NCI-H345 (cell line): ENCODE measurements at places on chromosomes 7 and 10.

DNA sequence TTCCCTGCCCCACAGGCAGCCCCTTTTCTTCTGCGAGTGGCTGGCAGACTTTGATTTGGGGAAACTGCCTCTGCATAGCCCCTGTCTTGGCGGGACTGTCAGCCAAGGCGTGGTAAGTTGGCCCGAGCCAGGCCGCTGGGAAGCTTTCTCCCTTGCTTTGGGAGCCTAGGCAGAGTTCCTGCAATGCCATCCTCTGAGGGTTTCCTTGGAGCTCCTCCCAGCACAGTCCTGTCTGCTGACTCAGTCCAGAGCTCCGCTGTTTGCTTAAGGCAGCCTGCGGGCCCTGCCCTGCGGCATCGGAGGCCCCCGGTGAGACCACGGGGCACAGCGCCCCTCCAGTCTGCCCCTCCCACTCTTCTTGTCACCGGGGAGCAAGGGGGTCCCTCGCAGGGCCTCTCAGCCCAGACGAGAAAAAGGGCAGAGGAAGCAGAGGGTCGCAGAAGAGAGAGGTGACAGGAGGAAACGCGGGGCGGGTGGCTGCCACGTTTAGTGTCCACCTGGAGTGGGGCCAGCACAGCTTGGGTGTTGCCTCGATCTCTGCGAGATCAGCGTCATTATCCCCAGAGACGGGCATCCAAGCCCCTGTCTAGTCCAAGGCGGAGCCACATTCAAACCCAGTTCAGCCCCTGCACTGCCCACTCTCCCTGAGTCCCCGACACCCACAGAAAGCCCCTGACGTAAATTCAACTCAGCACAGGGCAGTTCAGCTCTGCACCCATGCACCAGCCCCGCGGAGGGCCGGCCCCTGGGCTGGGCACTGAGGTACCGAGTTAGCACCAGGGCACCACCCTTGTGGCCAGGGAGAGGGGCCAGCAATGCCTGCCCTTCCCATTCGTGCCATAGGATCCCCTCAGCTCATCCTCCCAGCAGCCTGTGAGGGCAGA is 59.0 kb upstream of the CHST15 start:
- peak; percentile 39 for DNase-seq

DNA sequence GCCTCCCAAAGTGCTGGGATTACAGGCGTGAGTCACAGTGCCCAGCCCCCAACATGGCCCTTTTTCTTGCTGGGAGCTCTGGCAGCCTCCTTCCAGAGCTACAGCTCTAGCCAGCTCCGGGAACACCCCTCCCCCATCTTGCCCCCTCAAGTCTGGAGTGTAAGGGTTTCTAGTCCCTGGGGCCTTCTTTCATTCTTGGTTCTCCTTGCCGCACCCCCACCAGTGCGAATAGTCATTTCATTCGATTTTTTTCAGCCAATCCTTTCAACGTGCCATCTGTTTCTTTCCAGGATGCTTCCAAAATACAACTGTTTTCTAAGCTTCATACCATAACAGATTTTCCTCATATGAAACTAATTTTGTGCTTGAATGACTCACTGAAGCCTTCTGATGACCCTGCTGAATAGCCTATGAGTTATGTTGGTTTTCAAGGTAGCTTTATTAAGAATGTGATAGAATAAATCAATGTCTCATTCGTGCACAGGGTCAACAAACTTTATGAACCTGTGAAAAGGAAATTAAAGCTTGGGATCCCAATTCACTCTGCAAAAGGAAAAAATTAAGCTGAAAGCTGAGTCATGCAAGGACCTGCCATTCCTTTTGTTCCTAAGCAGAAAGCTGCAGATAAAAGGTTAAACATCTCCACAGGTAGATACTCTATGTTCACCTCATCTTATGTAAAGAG is 38.6 kb downstream of the CDC14C start:
- peak; percentile 19 for DNase-seq

DNA sequence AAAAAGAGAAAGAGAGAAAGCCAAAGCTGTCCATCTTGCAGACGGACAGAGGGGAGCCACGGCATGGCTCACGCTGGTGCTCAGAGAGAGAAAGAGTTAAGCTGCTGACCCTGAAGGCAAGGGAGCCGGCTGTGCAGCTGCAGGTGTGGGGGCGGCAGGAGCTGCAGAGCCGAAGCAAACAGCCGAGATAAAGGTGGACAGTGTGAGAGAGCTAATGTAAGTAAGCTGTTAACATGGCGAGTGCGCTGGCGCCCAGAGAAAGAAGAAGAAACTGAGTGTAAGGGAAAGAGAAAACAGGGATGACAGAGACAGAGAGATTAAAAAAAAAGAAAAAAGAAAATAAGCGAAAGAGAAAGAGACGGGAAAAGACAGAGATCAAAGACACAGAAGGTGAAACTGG is 18.2 kb downstream of the COL17A1 start:
- no peak for DNase-seq

- DNase-seq, result no peak
These were observed 314.4 kb downstream of the ANKRD30A start for GRCh38 chr10:37439826-37440225.

DNA sequence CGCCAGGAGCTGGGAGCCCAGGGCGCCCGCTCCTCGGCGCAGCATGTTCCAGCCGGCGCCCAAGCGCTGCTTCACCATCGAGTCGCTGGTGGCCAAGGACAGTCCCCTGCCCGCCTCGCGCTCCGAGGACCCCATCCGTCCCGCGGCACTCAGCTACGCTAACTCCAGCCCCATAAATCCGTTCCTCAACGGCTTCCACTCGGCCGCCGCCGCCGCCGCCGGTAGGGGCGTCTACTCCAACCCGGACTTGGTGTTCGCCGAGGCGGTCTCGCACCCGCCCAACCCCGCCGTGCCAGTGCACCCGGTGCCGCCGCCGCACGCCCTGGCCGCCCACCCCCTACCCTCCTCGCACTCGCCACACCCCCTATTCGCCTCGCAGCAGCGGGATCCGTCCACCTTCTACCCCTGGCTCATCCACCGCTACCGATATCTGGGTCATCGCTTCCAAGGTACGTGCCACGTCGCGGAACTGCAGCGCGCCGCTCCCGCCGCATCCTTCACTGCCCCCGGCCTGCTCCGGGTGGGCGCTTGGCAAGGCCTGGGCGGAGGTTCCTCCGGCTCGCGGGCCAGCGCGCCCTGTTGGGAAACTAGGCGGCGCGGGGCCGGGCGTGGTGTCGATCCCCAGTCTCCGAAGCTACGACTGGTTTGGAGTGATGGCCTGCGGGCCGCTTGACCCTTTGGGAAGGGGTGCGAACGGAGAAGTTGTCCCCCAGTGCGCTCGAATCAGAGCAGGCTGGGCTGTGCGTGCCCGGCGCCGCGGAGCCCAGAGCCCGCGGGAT is 868 bp downstream of the EMX2 start:
- no peak for DNase-seq

DNA sequence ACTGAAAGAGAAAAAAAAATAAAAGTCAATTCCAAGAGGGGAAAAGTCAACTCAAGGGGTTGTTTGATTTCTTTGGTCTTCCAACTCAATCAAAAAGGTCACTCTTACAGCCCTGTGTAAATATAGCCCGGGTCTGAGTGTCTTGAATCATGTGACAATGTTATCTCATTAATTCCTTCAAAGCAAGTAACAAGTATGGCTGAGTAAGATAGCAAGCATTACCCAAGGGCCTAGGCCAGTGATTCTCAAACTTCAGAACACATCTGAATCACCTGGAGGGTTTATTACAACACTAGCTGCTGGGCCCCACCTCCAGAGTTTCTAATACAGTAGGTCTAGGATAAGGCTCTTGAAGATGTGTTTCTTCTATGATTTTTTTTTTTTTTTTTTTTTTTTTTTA is 125.0 kb downstream of the PRLHR start:
- DNase-seq, result no peak

DNA sequence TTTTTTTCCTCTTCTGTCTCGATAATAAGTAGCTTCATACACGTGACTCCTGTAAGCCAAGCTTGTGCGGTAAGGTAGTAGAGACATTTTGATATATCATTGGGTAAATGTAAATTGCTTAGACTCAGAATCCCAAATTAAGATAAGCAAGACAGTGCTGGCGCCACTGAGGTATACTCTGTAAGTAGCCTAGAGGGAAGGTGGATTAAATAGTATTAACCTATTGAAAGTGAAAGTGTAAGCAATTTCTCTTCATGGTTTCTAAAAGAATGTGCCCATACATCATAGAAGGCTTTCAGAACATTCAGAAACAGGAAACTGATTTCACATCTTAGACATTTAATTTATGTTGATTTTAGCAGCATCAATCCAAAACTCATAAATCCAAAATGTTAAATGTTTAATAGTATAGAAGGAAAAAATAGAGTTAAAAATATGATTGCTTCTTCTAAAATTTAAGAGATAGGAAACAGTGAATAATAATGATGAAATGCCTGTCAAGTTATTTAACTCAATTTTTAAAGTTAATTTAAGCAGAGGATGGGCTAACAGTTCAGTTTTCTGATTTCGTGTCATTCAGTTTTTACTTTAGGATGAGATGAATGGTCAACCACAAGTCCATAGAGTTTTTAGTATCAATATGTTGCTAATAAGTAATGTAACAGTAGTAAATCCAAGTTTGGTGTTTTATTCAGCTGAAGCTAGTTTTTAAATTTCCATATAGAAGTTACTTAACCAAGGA is 36.8 kb downstream of the LRRC72 start:
- DNase-seq, result no peak
